Activated CD4-positive, alpha-beta T cell treated with anti-CD3 and anti-CD28 coated beads, Interleukin-2, amount 50 U/mL, for 4 hours (primary cell): ENCODE measurements at places on chromosomes 4 and X.

- DNase-seq, result no peak
These were observed 181.8 kb downstream of the USP46 start for GRCh38 chr4:52477191-52477780.

- no peak for DNase-seq
These were observed 187.5 kb upstream of the SLITRK2 start for GRCh38 chrX:145630081-145630480.

DNA sequence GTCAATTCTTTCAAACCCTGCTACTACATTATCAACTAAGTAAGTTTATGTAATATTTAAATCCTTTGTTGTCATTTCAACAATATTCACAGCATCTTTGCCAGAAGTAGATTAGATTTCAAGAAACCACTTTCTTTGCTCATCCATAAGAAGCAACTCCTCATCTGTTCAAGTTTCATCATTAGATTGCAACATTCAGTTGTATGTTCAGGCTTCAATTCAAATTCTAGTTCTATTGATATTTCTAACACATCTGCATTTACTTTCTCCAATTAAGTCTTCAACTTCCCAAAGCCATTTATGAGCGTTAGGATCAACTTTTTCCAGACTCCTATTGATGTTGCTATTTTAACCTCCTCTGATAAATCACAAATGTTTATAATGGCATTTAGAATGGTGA lies 66.1 kb downstream of the BMP3 start:
- DNase-seq, result no peak

GRCh38 chr4:186771624-186772023 lies 48.0 kb upstream of the FAT1 start:
- DNase-seq, result no peak

GRCh38 chr4:40575846-40576245 lies 53.8 kb downstream of the RBM47 start:
- DNase-seq, result no peak

DNA sequence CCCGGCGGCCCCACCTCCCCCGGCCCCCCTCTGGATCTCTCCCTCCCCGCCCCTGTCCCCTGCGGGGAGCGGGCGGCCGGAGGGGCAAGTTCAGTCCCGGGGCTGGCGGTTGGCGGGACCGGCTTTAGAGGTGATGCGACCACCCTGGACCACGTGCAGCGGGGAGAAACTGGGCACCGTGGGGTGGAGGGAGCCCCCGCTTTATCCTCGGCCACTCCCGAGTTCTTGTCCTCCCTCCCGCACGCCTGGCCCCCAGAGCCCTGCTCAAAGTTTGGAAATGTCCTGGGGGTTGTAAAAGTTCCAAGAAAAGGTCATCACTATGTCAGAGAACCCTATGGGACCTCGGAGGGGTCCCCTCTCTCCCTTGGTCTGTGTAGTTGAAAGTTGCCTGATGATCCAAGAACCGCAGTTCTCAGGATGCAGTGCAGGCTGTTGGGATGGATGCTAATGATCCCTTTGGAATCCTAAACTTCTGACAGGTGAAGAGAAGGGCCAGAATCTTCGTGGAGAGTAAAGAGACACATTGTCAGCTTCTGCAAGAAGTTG lies 411 bp upstream of the VEGFC start:
- no peak for DNase-seq

GRCh38 chr4:156888762-156889161 lies 82.8 kb downstream of the PDGFC start:
- DNase-seq, result no peak

GRCh38 chrX:122790376-122791095 lies 393.5 kb upstream of the GRIA3 start:
- DNase-seq, result no peak

DNA sequence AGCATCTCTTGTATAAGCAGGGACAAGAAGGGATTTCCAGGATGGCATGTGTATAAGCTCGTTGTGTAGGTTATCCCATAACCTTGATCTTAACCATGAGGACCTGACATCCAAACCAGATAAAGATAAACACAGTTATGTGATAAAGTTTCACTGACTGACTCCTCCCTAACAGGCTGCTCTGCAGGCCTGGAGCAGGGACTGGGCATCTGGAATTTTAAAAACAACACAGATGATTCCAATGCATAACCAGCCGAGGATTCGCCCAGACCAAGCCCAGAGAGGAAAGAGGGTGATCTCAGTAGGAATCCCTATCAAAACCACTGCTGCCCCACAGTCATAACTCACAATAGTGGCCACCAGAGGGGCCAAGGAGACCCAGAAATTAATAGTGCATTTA lies 22.7 kb downstream of the KLF3 start:
- no peak for DNase-seq

GRCh38 chr4:54842656-54843055 lies 184.9 kb downstream of the KIT start:
- no peak for DNase-seq

DNA sequence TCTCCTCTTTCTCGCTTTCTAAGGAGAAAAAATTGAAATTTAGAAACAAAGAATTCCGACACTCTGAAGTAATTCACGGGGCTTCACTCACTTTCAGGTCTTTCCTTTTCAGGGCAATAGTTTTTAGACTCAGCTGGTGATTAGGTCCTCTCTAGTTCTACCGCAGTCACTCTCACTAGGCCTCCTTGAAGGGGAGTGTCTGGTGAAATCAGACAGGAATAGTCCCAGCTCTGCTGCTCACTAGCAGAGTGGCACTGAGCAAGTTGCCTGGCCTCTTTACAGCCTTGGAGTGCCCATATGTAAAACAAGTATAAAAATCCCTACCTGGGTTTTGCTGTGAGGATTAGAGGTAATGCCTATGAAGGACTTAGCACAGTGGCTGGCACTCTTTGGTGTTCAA lies 64.1 kb downstream of the NEUROG2 start:
- no peak for DNase-seq

DNA sequence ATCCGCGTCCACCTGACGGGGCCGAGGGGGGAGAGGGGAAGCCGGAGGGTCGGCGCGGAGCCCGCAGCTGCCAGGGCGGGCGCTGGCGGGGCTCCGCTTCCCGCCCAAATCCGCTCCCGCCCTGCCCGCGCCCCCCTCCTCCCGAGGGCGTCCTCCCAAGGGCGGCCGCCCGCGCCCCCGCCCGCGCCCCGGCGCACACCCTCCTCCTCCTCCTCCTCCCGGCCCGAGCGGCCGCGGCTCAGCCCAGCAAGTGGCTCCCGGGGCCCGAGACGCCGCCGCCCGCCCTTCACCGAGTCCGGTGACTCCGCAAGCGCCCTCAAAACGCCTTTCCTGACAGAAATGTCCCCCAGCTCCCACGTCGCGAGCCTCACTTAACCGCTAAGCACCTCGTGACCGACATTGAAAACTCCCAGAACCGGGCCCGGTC lies 487 bp downstream of the HMGB2 start:
- peak; percentile 12 for DNase-seq

DNA sequence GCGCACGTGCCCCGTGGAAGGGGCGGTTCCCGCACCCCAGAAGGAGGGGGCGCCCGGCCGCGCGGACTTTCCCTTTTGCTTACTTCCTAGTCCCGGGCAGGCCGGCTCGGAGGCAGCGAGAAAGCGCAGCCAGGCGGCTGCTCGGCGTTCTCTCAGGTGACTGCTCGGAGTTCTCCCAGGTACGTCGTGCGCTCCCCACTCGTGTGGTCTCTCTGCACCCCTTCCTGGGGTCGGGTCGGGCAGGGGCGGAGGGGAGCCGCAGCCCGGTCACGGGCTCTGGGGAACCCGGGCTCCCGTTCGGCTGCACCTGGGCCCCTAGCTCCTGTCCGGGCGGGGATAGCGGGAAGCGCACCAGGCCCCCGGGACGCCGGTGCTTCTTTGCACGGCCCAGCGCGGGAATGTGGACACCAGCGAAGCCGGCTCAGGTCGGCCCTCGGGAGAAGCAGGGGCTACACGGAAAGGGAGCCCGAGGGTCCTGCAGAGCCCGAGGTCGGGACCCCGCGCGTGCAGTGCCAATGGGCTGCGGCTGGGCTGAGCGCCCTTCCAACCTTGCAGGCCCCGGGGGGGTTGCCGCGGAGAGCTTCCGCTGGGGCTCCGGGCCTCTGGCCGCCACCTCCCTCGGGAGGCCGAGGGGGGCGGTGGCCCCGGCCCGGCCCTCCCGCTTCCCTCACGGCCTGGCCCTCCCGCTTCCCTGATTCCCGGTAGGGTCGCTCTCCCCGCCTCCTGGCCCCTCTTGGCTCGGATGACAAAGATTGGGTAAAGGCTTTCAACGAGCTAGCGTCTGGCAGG lies at the start of gene TLR2:
Gene TLR2, plus strand, starts transcription at position 99 of the 789 bp plus-strand sequence. CDS start 18,628 bp downstream, outside the sequence.
- DNase-seq, result peak; percentile 67

DNA sequence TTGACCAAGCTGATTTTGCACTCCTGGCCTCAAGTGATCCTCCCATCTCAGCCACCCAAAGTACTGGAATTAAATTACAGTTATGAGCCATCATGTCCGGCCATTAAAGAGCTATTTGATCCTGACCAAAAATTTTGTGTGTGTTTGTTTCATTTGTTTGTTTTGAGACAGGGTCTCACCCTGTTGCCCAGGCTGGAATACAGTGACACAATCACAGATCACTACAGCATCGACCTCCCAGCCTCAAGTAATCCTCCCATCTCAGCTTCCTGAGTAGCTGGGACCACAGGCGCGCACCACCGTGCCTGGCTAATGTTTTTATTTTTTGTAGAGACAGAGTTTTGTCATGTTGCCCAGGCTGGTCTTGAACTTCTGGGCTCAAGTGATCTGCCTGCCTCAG lies 82.9 kb upstream of the RBPJ start:
- no peak for DNase-seq

GRCh38 chr4:56155432-56155831 lies 206.7 kb downstream of the CEP135 start:
- DNase-seq, result no peak

DNA sequence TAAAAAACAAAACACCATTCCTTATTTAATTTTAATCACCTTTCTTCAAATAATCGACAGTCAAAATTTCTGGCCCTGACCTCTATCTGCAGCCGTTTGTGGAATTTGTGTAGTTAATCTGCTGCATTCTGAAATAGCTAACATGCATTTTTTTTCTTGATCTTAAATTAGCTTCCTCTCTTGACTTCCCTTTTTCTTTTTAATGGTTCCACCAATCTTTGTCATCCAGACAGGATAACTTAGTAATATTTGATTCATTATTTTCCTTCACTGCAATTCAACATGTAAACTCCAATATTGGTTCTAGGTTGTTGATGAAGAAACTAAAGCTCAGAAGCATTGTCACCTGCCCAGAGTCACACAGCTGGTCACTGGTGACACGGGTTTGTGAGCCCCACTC lies 77.3 kb downstream of the ARHGAP10 start:
- DNase-seq, result no peak

GRCh38 chr4:6728320-6729029 lies 12.5 kb downstream of the BLOC1S4 start:
- DNase-seq, result no peak

DNA sequence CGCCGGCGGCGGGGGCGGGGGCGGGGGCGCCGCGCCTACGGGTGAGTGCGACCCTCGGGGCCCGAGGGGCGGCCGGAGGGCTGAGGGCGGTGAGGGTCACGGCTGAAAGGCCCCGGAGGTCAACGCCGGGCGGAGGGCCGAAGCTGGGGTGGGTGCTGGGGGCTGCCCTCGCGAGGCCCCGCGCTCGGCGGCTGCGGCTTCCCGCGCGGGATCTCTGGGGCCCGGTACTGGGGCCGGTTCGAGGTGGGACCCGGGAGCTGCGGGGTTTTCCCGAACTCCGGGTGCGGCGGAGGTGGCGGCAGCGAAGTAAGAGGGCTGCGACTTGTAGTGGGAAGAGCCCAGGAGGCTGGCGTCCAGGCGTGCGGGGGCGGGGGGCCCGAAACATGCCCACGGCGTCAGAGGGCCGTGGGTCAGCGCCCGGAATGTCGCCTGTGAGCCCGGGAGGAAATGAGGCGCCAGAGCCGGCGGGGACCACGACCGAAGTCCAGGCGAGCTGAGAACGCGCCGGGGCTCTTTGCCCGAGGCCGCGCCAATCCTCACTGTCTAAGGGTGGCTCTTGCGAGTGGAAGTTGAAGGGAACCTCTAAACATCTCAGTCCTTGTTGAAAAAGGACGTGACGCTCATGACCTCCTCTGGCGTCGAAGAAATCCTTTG lies 407 bp downstream of the IL13RA1 start:
- DNase-seq, result no peak

- DNase-seq, result no peak
These were observed 8.6 kb downstream of the GPM6B start for GRCh38 chrX:13808293-13808692.

GRCh38 chr4:156638334-156638733 lies 333.3 kb downstream of the PDGFC start:
- DNase-seq, result no peak

DNA sequence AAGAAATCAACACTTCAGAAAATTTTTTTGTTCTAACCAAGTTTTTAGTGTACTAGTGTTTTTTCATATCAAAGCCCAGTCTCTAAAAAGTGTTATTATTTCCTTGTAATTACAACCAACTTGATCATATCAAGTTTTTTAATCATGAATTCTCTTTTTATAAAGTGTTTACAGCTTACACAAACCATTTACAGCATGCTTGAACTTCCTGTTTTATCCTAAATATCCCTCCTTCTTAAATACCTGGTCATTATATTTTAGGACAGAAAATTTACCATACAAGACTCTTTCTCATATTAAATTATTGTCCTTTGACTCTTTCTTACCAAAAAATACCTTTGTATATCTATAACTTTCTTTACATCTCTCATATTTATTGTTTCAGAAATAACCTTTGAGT lies 89.4 kb upstream of the NPY2R start:
- no peak for DNase-seq

DNA sequence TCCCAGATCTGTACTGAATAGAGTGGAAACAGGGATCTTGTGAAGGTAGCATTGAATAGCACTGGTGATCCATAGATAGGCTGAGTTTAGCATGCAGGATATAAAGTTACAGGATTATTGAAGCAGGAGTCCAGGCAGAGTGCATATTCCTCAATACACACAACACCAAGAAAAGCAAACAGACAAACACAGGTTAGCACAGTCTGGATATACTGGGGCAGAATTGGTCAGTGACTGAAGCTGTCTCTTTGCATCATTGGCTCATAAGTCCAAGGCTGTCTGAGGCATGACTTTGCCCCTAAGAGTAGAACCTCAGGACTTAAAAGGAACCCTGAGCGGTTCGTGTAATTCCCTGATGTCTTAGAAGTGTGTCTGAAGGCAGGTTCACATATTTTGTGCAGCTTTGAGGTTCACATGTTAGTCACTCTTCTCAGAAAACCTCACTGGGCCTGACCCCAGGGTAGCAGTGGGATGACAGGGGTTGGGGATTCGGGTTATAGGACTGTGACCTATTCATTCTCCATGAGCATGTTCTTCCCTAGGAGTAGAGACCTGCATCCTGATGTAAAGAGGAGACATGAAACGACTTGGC lies 134.6 kb downstream of the AASDH start:
- DNase-seq, result no peak

DNA sequence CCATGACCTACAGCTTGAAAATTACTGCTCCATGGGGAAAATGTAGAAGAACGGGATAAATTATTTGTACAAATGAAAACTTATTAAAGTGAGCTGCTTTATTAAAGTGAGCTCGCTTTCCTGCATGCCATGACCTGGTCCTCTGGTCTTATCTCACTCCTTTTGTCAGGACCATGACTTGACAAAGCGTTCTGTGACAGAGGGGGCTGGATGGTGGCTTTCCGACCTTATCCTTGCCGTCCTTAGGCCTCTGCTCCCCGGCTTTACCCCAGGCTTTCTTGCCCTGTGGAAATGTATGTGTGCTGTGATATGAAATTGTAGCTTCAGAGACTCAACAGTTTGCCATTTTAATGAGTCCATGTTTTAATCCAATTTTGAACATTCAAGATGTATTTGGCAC lies 44.0 kb upstream of the FBXW7 start:
- no peak for DNase-seq
